ENCODE measurements at places on chromosomes 4 and X.

- no peak for DNase-seq
These were observed 7.6 kb upstream of the CXorf66 start for GRCh38 chrX:139972629-139973624.

DNA sequence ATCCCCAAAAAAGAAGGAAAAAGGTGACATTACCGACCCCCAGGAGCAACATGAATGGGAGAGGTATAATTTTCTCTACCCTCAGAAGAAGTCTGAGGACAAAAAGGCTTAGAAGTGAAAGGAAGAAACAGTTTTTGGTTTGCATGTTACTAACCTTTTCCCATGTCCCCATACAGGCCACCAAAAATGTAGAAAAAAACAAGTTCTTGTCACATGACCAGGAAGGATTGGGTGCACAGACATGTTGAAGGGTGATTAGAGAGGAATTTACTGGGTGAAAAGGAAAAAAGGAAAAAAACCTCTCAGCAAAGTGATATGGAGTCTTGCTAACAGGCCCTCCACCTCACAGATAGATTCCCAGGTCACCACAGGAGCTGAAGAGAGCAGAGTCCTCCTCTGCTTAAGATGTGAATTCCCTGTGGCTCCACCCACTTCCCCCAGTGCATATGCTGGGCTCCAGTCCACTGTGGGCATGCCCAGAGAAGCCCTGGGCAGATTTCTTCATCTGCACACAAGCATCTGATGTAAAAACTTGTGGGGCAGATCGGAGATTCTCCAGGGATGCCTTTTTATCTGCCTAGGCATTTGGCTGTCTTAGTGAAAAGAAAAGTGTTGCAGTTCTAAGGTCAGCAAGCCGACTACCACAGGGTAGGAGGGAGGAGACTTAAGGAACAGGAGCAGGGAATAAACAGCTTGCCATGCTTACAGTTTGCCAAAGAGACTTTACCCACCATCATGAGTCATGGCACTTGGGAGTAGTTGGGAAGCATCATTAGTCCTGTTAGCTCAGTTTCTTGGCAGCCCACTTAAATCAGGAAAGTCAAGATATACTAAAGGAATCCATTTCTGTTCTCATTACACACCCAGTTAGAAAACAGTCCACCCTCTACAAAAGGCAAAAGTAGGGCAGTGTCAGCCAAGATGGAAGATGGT is 25.0 kb upstream of the PASD1 start:
- DNase-seq: no peak

DNA sequence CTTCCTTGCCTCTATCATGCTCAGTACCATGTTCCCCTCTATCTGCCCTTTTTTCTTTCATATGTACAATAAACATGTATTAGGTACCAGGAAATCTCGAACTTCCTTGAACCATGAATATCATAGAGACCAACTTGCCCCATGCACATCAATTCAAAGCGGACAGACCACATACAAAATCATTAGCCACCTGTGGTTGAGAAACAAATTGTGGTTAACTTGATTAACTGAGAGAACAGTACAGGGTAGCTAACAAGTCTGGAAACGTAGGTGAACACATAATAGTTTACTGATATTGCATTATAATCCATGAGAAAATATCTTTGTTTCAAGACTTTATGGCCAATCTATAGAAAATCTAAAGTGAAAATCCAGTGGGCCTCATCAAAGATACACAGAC is 8.2 kb downstream of the CASP3 start:
- no peak for DNase-seq

GRCh38 chr4:115228851-115229250 is 115.4 kb upstream of the NDST4 start:
- no peak for DNase-seq

DNA sequence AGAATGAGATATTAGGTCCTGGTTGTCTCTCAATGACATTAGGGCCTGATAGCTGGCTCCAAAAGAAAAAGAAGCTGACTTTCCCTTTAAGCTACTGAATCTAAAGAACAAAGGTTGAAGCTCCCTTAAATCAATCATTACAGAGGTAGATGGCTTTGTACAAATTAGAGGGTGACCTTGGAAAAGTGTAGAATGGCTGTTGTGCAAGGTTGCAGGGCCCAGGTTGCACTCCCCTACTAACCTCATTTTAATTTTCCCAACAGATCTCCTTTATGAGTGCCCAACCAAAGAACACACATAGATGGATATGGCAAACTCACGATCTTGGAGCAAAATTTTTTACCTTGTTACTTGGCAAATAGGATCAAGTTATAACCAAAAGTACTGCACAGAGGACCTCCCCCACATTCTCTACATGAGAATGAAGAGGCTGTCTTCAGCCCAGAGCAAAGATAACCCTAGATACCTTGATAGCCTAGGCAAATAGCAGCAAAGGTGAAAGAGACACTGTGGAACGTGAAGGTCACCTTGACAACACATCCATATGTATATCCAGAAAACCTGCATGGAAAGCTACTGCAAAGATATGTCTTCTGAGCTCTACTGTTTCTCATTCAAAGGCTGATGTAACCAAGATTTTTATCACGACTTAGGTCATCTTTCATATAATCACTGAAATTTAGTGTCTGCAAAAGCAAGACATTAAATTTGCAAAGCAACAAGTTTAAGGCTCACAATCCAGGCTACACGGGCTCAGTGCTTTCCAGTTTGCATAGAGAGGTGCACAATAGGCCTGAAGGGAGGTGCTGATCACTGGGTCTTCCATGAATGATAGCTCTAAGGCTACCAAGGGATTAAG is 23.0 kb downstream of the KLB start:
- DNase-seq: no peak

Data from HFF-Myc (cell line).